ENCODE measurements at places on chromosomes 4 and X.
A peak's percentile ranks its signal among the peaks of the same experiment; 100 is the strongest.

DNA sequence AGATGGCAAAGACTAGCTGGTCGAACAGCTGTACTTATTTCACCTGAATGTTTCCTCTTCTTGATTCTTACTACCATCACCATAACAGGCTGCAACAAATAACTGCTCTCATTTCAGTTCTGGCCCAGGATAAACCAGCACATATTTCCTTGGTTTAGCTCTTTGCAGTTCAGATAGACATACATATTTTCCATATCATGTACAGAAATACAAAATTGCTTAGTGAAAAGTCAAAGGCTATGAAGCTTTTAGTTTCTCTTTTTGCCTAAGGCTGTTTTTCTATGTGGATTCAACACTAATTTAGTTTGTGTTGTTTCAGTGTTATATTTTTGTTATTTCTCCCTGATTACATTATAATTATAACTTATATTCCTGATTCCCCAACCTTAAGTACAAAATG is 103.6 kb upstream of the BMP3 start:
- DNase-seq: no peak

DNA sequence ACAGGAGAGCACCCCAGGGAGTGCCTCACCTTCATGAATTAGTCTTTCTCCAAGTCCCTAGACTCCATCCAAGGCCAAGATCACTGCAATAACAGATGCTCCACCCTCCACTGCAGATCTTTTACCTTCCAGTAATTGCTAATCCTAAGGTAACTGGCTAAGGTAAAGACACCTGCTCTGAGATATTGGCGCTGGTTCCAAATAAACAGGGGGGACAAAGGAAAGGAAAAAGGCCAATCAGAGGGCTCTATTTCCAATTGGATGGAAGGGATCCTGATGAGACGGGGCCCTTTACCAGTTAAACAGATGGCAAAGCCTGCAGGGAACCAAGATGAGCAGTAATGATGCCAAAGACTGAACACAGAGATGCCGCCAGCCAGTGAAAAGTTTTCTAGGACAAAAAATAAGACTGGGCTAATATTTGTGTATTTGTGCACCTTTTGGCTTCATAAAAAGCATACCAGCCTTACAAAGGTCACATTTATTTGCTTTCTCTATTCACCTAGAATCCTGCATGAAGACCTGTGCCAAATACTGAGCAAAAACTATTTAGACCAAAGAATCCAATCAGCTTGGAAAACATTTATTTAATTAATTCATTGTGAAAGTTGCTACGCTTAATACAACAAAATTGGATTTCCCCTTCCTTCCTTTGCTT is 148.5 kb downstream of the PPP3CA start:
- DNase-seq: no peak

DNA sequence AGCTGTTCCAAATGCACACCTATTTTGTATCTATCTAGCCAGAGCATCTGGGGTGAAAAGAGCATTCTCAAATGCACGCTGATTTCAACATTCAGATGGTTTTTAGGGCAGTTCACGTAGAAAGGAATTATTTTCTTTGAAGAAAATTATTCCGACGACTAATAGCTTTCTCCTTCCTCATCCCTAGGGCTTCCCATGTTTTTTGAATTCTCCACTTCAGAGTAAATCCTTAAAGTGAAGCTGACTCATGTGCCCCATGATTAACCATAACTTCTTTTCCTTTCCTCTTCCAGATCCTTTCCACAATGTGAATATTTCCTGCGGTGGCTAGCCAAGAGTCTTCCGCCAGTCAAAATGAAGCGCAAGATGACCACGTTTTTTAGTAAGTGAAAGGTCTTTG is 86.7 kb upstream of the PDHA1 start:
- DNase-seq: no peak

- peak; percentile 62 for DNase-seq
These were observed 32.7 kb downstream of the ELF2 start for GRCh38 chr4:139144161-139144859.

DNA sequence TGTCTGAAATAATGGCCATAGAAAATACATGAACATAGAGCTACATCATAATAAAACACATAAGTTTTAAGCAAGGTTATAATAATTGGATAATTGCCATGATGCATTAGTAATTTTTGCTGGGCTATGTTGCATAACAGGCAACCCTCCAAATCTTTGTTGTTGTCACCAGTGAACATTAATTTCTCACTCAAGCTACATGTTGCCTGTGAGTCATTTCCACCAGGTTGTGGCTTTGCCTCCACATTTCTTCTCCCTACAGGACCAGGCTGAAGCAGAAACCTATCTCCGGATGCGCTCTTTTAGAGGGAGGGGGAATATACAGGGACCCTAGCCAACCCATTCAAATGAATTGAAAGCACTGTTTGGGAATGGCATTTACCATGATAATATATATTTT is 347.7 kb downstream of the GABRG1 start:
- DNase-seq: no peak

DNA sequence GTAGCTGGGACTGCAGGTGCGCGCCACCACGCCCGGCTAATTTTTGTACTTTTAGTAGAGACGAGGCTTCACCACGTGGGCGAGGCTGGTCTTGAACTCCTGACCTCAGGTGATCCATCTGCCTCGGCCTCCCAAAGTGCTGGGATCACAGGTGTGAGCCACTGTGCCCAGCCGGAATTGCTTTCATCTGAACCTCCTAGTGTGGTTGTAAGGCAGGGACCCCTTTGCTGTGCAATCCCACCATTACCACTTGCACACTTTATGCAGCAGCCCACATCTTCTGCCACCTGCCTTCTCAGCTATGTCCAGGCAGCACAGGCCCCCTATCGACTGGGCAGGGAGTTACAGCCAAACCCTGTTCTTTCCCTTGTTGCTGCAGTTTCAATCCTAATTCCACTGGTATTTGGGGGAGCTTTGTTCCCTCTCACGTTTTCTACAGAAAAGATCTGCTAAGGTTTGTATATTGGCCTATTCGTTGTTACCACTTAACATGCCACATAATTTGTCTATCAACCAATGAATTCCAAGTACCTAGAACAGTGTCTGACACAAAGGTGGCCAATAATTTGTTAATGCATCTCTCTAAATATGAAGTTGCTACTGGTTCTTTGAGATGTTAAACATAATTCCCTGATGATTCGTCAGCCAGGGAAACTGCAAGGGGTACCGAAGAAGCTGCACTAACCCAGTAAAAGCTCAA is 6.5 kb downstream of the RPL39 start:
- no peak for DNase-seq

DNA sequence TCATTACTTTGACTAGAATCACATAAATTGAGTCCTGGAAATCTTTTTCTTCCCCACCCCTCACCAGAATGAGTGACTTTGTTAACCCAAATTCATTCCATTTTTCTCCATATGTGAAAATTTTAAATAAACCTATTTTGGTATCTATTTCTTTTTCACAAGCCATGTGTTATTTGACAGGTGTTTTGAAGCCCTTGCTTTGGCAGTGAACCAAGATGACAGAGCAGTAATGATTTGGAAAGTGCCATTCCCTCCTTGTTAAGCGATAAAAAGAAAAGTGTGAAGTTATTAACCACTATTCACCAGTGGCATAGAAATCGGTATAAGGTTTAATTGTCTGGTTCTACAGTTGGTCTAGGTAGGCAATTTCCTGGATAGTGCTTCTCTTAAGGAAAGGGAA is 66.1 kb downstream of the POLA1 start:
- no peak for DNase-seq

GRCh38 chrX:65900850-65901844 is 138.7 kb downstream of the VSIG4 start:
- peak; percentile 30 for DNase-seq

GRCh38 chrX:21678048-21678612 is 20.0 kb upstream of the KLHL34 start:
- DNase-seq: no peak

GRCh38 chr4:37188100-37188499 is 56.4 kb upstream of the NWD2 start:
- DNase-seq: peak; percentile 18

DNA sequence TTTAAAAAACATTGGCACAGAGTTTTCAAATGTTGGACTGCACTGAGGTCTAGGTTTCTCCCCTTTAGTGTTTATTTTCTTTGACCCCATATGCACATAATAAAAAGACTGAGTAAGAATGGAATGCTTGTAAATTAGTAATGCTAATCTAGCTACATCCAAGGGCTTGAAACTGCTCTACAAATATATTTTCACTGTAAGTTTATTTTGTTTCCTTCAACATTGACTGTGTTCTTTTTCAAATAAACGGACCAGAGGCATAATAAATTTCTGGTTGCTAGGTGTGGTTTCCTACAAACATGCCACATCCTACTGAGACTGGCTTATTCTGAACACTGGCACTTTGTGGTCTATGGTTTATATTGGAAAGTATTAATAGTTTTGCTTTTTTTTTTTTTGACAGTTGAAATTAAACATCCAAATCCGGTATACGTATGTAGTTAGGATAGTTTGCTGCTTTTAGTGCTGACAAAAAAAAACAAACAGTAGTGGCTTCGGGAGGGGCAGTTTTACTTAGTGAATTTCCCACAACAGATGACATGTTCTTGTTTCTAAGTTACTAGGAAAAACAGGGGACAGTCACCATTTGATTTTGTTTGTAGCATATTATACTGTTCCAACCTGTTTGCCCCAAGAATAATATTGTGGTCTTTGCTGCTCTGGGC is 13.2 kb downstream of the CA5B start:
- DNase-seq: no peak

All from inflammatory macrophage treated with lipopolysaccharide for 1 hour (primary cell).